Stimulated activated CD8-positive, alpha-beta memory T cell treated with anti-CD3 and anti-CD28 coated beads, Interleukin-7, amount 100 ng/mL, for 1 hour (primary cell): ENCODE measurements at places on chromosomes 2 and 18.

- DNase-seq = no peak
These were observed 20.0 kb upstream of the FBLN7 start for GRCh38 chr2:112118148-112118547.

DNA sequence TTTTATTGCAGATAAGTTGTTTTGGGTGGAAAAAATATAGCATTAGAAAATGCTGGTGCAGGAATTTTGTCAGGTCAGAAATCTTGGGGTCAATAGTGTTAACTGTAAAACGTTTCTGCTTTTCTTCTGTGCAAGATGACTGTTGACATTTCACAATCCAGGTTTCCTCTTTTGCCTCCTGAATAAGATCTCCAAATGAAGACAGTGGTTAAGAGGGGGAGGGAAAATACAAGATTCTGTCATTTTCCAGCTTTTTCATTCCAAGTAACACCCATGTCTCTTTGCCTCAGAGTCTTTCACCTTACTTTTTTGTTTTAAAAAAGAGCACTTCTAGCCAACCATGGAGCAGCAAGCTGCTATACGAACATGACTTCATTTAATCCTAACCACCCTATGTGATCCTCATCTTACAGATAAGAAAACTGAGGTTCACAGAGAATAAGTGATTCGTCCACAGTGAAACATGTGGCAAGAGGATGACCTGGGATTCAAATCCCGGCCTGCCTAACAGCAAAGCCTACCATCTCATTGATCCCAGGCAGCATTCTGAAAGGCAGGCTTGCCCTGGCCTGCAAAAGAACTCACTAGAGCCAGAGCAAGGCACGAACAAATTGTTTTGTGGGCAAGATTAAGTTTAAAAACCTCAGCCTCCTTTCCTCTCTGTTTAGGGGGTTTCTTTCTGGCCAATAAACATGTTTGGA, 3.0 kb downstream of the PLEK start:
- no peak for DNase-seq

- no peak for DNase-seq
These were observed 204.8 kb upstream of the GALNT5 start for GRCh38 chr2:157052685-157053224.

GRCh38 chr2:65130664-65131175, 814 bp upstream of the RAB1A start:
- DNase-seq = no peak

- DNase-seq = no peak
These were observed 10.2 kb upstream of the TTC32 start for GRCh38 chr2:19911808-19912509.

- DNase-seq = no peak
These were observed 599.2 kb downstream of the ADCYAP1 start for GRCh38 chr18:1503847-1504246.

- DNase-seq = no peak
These were observed 340.4 kb downstream of the NRXN1 start for GRCh38 chr2:50691513-50691912.

DNA sequence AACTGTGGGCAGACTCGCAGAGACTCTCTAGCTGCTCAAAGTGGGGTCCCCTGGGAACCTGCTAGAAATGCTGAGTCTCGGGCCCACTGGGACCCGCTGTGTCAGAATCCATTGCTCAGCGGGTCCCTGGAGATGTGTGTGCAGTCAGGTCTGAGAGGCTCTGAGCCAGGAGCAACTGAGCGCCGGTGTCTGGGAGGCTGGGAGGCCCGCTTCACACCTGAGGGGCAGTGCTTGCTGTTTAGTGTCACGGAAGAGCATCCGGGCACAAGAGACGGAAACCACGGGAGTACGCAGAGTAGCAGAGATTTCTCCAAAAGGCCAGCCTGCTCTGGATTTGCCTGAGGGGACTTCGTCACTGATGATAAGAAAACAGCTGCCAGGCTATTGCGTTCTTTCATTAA, 70.1 kb downstream of the EDAR start:
- no peak for DNase-seq

DNA sequence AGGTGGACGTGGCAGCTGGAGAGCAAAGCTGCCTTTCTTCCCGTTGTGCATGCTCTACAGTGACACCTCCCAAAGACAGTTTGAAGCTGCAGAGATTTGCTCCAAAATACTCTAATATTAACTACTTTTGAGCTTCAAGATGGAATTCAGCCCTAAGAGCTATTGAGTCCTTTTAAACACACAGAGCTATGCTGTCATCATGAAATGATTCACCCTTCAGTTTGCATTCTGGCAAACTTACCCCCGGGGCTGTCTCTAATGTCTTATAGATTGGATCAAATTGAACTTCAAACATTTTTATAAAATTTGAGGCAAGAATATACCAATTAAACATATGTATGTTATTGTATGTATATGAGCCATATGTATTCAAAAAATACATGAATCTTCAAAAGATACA, 110.7 kb upstream of the EFEMP1 start:
- DNase-seq = no peak

DNA sequence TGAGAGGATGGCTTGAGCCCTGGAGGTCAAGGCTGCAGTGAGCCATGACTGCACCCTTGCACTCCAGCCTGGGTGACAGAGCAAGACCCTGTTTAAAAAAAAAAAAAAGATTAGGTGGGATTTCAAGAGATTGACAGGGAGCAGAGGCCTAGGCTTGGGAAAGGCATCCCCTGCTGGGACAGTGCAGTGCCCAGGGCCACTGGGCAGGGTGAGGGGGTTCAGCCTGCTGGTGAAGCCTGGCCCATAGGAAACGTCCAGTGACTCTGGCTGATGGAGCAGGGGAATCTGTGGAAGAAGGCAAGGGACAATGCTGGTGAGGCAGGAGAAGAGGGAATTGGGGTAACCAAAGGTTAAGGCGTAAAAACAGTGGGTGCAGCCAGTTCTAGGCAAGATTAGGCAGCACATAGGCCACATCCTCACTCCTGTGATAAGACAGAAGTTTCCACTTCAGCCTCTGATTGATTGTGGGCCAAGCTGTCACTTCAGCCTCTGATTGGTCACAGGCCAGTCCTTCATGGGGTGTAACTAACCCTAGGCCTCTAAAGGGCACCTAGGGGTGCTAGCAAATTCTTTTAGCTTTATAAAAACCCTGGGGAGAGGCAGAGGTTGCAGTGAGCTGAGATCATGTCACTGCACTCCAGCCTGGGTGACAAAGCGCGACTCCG, 128.6 kb downstream of the MSH2 start:
- no peak for DNase-seq

DNA sequence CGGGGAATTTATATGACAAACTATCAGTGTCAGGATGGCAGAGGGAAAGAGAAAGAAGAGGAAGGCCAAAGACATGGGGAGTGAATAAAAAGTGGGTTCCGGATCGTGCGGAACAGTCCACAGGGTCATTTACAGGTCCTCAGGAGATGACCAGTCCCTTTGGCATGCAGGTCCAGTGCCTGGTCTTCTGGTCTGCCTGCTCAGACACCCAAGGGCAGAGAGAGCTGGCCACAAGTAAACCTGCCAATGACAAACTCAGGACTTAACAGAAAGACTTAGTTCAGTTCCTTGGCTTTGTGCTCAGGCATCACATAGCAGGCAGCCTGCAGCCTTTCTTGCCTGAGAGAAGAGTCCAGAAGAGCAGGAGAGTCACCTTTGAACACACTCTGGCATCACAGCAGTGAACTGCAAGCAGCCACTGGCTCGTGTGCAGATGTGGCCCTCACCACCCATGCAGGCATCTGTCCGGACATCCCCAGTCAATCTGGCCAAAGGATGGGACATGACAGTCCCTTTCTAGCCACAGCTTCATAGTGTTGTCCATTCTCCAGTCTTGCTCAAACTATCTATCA, 14.0 kb downstream of the TMEM127 start:
- no peak for DNase-seq

- no peak for DNase-seq
These were observed 195.8 kb downstream of the ALK start for GRCh38 chr2:29725610-29726009.

DNA sequence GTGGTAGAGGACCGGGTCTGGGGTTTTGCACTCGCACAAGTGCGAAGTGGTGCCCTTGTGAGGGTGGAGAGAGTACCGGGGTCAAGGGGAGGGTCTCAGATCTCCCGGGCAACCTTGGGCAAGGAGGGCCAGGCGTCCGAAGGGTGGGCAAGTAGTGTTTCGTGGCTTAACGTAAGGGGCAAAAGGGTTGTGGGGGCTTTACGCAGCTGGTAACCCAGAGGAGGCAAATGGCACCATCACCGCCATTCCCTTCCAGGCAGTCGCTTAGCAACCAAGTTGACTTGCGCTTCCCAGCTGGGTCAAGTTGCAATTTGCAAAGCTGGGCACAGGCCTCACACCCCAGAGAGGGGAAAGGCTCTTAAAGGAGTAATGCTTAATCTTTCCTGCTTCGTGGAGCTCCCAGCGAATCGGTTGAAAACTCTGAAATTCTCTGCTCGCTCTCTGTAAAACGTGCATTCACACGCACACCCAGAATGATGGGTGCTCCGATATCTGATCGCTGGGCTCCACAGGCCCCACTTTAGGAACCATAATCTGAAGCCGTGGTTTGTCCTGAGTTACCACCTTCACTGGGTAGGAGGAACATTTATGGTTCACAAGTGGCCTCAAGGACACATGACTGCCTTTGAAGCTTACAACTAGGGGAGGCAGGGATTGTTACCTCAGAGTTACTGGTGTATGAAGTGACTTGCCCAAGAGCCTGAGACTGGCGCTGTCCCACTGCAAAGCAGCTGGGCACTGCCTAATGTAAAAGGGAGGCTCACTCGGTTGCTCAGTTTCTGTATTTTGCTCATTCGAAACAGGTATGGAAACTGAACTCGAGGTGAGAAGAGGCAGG, 127.9 kb downstream of the UXS1 start:
- DNase-seq = no peak

DNA sequence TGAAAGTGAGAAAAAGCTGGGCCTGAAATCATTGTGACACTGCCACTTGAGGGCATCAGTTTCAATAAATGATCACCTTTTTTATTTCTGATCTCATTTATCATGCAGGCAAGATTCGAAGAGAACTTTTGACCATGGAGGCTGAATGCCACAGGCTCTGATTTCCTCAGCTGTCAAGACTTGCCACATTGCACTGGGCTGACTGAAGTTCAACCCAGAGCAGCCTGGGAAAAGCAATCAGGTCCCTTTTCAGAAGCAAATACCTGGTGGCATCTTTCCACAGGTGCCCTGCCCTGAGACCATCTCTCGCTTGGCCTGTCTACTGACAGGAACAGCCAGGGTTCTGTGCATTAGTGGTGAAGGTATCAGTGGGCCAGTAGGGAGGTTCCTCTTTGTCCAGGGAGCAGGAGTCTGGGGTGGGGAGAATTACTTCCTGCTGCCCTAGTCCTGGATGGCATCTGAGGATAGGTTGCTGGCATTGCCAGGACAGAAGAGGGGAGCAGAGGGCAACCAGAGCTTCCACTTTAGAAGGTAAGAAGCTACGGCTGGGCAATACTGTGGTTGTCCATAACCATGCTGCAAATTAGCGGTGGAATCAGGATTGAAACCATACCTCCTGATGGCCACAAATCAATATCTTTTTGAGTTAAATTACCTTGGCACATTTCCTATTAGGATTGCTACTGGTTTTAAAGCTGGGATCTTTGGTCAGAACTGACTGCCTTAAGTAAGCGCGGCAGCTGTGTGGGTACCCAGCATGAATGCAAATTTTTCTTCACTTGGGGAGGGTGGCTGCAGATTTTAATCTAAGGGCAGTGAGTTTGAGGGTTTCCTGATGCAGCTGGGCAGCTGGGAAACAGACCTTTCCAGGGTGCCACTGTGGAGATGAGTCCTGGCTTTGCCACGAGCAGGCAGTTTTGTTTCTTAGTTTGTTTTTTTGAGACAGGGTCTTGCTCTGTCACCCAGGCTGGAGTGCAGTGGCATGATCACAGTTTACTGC, 394.5 kb downstream of the ALK start:
- no peak for DNase-seq
